ENCODE measurements at places on chromosomes 7 and 10.

DNA sequence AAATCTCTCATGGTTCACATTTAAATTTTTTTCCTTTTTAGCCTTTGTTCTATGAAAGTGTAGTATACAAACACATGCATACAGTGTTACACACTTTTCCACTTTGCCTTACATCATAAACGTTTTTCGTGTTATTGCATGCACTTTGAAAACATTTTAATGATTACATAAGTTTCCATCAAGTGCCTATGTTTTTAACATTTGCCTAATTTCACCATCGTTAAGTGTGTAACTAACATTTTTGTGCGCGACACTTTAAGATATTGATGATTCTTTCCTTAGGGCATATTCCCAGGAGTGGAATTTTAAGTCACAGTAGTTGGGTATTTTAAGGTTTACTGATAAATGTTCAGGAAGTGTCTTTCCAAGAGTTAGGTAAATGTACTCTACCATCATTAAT lies 1.5 kb upstream of the FRAT2 start:
- DNase-seq = no peak

- DNase-seq = no peak
Observed at GRCh38 chr7:90337106-90337505, 9.4 kb upstream of the GTPBP10 start.

GRCh38 chr7:101273206-101273605 lies 28.3 kb upstream of the FIS1 start:
- DNase-seq = no peak

DNA sequence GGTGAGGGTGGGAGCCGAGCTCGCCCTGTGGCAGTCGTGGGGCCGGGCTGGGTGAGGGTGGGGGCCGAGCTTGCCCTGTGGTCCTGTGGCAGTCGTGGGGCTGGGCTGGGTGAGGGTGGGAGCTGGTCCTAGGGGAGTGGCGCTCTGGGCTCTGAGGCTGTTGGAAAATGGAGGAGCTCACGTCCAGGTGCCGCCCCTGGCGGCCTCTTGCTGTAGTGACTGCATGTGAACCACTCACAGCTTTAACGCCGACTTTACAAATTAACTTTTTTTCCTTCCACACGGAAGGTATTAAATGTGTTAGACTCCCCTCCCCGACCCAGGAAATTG lies 312.6 kb downstream of the WDR37 start:
- no peak for DNase-seq

DNA sequence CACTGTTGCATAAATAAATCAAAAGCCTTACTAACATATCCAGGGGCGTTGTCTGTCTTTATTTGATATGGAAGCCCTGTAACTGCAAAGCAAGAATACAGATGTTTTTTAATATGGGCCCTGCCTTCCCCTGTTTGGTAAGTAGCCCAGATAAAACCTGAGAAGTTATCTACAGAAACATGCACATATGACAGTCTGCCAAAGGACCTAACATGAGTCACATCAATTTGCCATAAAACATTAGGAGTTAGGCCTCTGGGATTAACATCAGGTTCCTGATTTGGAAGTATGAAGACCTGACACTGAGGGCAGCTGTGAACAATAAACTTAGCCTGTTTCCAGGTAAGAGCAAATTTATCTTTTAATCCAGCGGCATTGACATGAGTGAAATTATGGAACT lies 1588.8 kb downstream of the REEP3 start:
- DNase-seq = no peak

DNA sequence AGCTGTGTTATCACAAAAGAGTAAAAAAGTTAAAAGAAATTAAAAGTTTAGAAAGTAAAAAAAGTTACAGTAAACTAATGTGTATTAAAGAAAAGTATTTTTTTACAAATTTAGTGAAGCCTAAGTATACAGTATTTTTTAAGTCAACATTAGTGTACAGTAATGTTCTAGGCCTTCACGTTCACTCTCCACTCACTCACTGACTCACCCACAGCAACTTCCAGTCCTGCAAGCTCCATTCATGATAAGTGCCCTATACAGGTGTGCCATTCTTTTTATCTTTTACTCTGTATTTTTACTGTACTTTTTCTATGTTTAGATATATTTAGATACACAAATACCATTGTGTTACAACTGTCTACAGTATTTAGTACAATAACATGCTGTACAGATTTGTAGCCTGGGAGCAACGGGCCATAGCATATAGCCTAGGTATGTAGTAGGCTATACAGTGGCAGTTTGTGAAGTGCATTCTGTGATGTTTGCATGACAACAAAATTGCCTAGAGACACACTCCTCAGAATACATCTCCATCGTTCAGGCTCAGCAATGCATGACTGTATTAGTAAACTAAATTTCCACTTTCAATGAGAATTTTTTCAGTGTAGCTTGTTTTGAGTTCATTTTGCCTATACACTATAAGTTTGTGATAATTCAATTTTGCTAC lies 539.9 kb upstream of the C7orf33 start:
- DNase-seq = no peak

GRCh38 chr7:40470091-40470592 lies 335.3 kb downstream of the SUGCT start:
- no peak for DNase-seq

GRCh38 chr10:132715776-132716680 lies 69.9 kb downstream of the NKX6-2 start:
- DNase-seq = peak; percentile 4

DNA sequence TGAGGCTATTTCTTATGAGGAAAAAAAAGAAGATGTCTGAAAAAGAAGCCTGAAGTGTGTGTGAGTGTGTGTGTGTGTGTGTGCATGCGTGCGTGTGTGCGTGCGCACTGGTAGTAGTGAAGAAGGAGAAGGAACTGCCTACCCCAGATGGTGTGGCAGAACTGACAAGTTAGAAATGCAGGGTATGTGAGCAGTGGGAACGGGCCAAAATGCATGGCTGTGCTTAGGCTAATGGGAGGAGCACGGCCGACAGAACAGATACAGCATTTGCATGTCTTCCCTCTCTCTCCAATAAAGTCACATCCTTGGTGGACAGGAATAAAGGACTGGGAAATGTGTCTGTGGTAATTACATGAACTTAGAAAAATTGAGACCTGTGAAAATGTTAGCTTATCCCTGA lies 94.3 kb downstream of the IDE start:
- no peak for DNase-seq

- DNase-seq = no peak
Observed at GRCh38 chr7:115241151-115241550, 319.3 kb downstream of the MDFIC start.

DNA sequence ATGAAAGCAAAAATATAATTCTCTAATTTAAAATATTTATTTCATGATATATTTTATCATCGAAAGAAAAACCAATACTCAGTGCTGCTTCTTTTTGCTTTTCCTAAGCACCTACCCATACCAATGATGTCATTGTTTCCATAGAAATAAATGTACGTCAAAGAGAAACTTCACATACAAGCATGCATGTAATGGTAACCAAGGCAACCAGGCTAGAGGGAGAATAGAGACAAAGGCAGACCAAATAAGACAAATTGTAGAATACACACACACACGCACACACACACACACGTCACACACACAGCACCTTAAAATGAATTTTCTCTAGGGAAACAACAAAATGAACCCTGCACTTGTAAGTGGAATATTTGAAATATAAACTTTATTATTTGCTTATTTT lies 75.5 kb downstream of the MACC1 start:
- no peak for DNase-seq

DNA sequence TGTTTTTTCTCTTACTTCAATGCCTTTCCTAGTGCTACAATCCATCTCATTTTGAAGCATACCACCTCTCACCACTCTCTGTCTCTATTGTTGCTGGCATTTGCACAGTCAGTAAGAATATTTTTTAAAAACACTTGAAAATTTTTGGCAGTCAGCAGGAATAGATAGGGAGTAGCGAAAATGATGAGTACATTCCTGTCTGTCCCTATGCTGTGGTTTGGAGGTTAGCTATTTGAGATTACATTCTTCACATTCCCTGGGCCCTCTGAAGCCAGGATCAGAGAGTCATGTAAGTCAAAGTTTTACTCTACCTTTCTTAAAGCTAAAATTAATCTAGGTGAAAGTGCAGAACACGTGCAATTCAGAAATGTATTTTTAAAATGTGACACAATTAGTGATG lies 53.0 kb upstream of the MAGI2 start:
- DNase-seq = no peak

DNA sequence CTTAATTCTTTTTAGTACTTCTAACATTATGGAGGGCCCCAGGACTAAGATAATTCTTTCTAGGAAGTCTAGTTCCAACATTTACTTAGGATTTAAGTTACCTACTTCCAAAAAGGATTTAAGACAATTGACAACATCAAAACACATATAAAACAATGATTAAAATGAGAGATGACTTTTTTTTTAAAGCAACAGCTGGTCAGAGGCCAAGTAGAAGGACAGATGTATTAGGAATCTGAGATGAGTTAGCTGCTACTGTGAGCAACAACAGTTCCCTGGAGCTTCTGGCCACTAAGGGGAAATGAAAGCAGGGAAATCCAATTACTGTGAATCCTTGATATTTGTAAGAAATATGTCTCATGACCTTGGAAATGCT lies 222.3 kb downstream of the PHTF2 start:
- DNase-seq = no peak

- no peak for DNase-seq
Observed at GRCh38 chr10:2858452-2858851, 208.9 kb upstream of the PFKP start.

GRCh38 chr7:31816810-31817209 lies 129.8 kb downstream of the PPP1R17 start:
- DNase-seq = no peak

GRCh38 chr7:2521952-2522591 lies 2.5 kb downstream of the LFNG start:
- DNase-seq = peak; percentile 47

DNA sequence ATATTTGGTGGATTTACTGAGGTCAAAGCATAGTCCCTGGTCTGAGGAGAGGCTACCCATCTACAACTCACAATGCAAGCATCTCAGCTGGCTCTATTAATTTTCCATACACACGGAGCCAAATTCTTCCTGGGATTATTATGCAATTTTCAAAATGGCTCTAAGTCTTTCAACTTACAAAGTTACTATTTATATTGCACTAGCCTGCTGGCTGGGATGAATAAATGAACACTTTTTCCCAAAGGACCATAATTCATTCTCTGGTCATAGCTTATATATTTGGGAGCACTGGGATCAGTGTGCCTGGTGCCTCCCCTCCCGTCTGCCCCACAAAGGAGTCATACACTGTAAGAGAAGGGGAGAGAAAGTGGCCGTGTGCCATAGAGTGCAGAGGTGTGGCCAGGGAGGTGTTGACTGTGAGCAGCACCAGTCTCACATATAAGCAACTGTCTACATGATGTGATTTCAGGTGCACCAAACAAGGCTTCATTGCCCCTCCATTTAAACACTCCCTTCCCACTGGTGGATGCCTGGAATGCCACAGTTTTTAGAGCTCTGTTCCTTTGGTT lies 88.6 kb downstream of the ZNF92 start:
- DNase-seq = no peak

DNA sequence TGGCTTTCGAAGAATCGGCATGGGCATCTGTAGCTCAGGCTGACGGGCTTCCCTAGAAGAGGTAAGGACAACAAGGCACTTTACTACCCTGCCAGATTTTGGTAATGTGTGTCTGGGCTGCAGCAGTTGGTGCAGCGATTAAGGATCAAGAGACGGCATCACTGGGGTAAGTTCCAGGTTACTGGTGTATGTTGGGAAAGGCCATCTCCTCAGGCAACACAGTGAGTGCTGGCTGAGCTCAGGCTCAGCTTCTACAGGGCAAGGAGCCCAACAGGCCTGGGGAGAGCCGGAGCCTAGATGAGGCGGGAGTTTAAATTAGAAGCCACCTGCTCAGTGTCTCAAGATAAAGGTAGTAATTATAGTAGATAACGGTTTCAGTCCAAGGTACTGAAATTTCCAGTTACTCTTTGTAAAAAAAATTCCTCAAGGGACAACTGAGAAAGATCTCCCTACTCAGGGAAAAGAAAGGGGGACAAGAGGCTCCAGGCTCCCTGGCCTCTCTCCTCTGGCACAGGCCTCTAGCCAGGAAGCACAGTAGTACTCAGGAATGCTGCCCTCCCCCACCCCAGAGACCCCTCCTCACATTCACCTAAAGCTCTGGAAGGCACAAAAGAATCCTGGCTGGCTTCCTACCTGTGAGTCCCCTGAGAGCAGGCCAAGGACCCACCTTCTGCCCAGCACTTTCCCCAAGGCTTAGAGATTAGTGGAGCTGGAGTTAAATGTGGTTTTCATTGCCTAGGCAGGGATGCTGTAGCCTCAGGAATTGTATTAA lies 3.9 kb downstream of the CXCL12 start:
- no peak for DNase-seq

DNA sequence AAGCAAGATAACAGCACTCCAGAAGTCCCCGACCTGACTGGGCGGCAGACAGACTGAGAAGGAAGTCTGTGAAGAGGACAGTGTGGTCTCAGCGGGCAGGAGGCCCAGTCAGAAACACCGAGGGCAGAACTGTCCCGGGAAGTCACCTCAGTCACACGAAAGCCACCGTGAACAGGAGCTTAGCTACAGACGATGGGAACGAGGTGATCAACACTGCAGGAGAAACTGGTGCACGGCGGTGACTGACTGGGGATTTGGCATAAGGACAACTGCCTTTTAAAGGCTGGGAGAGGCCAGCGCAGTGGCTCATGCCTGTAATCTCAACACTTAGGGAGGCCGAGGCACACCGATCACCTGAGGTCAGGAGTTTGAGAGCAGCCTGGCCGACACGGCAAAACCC lies 217.8 kb downstream of the PTPRN2 start:
- DNase-seq = no peak

DNA sequence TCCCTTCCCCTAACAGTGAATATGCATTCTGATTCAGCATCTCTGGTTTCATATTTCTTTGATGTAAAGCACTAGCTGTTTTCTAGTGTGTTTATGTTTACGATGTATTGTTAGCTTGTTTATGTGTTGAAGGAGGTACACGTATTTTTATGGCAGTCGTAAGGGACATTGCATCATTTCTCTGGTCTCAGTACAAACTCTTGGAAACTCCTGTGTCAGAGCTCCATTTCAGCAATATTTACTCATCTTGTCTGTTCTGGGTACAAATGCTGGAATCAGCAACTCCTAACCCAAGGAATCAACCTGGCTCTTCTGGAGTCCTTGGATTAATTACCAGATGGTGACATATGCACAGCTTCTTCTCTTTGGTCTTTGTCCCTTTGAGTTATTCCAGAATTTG lies 270.0 kb upstream of the PLXDC2 start:
- DNase-seq = no peak

DNA sequence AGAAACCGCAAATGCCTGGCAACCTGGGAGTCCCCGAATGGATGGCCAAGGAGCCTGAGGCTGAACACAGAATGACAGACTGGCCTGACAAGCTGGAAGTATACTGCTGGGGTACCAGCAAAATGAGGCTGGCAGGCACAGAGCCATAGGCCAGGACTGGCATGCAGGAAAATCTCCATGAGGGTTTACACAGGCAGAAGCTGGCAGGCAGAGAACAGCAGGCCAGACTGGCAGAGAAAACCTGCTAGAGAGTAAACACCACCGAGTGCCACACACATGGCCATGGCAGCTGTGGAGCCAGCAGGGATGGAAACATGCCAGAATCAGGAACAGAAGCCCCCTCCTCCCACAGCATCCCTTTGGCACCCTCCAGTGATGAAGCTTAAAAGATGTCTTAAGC lies 63.4 kb downstream of the CRPPA start:
- DNase-seq = no peak

GRCh38 chr7:130708001-130708400 lies 21.7 kb upstream of the TSGA13 start:
- DNase-seq = no peak
